ENCODE measurements at places on chromosomes 1 and 21.

DNA sequence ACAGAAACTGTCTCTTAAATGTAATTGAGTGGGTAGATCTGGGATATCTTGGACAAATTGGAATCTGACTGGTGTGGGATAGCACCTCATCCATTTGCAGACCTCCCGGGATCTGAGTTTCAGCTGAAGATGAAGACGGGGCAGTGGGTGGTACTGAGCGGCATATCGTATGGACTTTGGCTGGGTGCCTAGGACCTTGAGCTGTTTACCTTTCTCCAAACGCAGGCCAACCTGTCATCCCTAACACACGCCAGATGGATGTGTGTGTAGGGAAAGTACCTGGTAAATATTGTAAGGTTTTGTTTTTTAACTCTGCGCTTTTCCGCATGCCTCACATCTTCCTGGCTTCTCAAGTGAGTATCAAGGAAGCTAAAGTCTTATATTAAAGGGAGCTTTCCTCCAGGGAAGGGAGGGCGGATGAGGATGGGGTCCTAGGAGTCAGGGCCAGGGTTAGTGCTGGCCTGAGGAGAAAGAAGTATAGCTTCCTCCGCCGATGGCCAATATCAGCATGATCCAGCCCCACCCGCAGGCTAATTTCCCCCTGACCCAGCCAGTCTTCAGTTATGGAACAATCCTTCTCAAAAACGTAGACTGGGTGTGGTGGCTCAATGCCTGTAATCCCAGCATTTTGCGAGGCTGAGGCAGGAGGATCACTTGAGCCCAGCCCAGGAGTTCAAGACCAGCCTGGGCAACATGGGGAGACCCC lies 26.2 kb downstream of the ATP8B2 start:
- DNase-seq = no peak

DNA sequence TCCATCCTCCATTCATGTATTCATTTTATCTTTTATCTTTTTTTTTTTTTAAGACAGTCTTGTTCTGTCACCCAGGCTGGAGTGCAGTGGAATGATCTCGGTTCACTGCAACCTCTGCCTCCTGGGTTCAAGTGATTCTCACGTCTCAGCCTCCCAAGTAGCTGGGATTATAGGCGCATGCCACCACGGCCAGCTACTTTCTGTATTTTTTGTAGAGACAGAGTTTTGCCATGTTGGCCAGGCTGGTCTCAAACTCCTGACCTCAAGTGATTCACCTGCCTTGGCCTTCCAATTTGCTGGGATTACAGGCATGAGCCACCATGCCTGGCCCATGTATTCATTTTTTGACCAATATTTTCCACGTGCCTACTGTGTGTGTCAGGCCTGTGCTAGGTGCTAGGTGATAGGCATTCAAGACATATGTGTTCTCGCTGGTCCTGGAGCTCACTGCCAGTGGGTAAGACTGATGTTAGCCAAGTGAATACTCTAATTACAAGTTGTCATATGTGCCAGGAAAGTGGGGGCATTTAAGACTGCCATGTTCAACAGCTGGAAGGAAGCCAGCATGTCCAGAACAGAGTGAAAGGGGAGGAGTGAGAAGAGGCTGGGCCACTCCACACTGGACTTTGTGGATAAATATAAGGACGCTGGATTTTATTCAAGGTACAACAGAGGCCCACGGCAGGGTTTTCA lies 5.3 kb upstream of the CELSR2 start:
- DNase-seq = no peak

DNA sequence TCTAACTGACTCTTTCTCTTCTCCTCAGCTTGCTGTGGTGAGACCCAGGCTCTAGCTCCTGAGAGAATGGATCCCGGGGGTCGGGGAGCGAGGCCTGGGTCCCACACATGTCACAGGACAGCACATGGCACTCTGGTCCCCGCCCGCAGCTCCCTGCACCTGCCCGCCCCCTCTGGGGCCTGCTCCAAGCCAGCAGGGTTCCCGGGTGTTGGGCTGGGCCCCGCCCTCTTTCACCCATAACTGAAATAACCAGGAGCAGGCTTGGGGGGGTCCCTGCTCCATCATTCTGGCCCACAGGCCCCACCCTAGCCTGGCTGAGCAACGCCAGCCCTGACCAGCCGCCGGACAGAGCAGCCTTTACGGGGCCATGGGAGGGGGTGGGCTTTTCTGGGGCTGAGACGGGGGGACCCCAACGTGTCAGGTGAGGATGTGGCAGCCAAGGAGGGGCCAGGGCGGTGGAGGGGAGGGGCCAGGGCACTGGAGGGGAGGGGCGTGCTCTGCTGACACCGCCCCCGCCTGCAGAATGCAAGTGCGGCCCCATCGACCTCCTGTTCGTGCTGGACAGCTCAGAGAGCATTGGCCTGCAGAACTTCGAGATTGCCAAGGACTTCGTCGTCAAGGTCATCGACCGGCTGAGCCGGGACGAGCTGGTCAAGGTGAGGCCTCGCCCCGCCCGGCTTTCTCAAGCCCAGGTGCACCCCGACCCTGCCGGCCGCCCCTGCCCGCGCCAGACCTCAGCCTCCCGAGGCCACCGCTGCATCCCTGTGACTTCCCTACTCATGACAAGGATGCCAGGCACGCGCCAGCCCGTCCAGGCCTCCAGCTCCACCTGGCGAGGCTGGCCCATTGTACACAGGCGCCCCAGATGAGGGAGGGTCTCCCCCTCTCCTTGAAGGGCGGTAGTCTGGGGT lies 19.4 kb downstream of the COL6A1 start:
- no peak for DNase-seq

- DNase-seq = peak; percentile 2
Measured at GRCh38 chr1:211885747-211886522, 55.4 kb upstream of the LPGAT1 start.

DNA sequence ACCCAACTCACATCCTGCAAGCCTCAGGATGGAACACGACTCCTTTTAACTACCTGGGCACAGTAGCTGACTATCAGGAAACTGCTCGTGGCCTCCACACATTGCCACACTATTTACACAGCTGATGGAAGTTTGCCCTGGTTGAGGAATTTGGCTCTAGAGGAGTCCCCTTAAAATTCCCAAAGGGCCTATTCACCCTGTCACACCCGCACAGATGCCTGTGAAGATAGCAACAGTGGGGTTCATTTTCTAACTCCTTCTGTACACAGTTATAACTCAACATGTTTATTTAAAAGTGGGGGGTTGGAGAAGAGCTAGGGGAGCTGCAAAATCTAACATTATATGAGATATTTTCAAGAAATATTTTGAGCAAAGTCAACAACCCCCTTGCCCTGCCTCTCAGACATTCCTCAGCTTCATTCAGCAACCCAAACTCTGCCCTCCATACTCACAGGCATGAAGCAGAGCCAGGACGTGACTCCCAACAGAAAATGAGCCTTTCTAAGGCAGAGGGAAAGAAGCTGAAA lies 35.8 kb upstream of the CCN1 start:
- peak; percentile 80 for DNase-seq

DNA sequence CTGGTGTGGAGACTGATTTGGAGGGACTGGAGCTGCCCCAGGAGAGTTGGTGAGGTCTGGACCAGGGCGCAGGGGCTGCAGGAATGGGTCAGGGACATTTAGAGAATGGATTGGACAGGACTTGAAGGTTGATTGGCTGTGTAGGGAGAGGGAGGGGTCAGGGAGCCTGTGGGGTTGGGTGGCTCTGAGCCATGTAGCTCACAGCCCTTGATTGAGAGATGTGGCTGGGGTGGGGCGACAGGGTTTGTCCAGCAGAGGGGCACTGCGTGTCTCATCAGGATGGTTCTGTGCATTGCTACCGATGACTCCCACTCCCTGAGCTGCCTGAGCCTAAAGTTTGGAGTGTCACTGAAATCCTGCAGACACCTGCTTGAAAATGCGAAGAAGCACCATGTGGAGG lies 12.1 kb downstream of the AZIN2 start:
- DNase-seq = no peak

DNA sequence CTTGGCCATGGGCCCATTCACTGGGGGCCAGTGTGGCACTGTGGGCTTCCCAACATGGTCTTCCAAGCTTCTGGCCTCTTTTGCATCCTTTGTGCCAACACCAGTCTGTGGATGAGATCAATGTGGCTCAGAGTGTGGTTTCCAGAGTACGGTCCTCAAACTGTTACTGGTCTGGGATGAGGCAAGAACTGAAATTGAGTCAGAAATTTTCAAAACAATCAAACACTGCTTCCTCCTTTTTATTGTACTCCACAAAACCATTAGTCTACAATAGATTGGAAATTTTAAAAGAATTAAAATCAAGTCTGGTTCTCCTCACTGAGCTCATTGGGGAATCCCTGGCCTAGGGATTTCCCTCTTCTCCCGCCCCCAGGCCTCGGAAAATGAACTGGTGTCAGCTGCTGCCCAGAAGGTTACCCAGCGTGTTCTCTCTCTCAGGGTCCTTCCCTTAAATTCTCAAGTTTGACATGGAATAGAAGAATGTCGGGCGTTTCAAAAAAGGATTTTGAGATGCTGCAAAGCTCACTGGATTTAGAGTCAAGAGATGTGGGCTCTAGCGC lies 222.0 kb downstream of the SDCCAG8 start:
- peak; percentile 45 for DNase-seq

DNA sequence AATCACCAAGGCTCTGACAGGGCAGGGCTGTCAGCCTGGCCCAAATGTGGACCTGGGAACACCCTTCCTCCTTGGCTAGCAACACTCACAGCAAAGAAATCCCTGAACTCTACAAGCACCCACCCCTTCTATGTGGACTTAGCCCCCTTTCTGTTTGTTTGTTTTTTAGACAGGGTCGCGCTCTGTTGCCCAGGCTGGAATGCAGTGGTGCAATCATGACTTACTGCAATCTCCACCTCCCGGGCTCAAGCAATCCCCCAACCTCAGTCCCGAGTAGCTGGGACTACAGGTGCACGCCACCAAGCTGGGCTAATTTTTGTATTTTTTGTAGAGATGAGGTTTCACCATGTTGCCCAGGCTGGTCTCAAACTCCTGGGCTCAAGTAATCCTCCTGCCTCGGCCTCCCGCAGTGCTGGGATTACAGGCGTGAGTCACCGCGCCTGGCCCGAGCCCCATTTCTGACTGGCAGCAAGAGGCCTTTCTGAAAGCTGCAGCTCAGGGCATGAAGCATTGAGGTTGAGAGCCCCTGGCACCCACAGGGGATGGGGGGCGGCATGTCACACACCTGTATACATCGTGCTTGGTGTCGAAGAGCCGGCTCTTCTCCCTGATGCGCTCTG lies 16.2 kb downstream of the RIPK4 start:
- no peak for DNase-seq

DNA sequence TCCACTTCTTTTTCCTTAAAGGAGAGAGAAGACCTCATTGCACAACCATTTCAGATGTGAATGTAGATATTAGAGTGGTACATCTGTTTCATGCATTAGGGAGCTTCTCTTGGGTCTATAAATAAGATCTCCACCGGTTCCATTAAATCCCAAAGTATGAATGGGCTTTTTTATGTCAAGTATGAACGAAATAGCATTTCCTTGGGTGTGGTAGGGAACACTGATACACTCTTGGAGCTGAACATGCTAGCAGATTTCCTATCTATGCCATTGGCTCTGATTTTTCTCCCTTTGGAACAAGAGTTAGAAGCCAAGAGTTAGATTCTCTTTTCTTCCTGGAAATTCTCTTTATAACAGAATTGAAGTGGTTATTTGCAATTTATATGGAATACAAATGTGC lies 245.6 kb upstream of the ADAMTS5 start:
- DNase-seq = no peak
